ENCODE measurements at places on chromosomes 11 and 22.

- no peak for DNase-seq
Measured at GRCh38 chr11:7645206-7645605, 28.1 kb downstream of the CYB5R2 start.

DNA sequence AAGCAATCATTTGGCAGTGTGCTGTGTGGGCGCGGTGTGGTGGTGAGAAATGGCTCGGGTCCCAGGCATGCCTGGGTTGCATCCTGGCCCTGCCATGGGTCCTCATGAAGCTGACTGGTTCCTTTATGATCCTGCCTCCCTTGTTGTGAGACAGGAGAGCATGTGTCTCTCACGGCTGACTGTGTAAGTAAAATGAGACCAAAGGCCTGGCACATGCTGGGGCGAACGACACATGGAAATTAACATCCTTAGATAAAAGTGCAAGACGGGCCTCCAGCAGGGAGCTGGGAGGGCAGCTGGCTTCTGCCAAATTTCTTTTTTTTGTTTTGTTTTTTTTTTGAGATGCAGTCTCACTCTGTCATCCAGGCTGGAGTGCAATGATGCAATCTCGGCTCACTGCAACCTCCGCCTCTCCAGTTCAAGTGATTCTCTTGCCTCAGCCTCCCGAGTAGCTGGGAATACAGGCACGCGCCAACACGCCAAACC is 9.4 kb upstream of the FBLN1 start:
- DNase-seq: no peak

GRCh38 chr11:12806113-12806512 is 131.9 kb downstream of the TEAD1 start:
- DNase-seq: no peak

GRCh38 chr11:76524461-76524860 is 79.6 kb downstream of the EMSY start:
- DNase-seq: no peak

DNA sequence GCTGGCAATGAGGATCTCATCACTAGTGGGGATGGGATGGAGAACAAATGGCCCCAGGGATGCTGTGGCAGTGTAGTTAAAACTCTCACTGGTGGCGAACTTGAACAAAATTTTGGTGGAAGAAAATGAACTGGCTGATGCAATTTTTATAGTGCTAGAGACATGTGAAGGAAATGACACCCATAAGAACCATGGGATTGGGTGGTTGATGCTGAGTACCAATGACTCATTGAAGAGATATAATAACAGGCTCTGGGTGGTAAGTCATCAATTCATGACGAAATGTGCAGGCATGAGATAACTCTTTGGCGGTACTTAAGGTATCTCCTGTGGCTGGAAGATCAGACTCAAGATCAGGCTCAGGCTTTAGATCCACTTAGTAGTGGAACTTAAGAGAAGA is 172.9 kb upstream of the DDI1 start:
- no peak for DNase-seq

DNA sequence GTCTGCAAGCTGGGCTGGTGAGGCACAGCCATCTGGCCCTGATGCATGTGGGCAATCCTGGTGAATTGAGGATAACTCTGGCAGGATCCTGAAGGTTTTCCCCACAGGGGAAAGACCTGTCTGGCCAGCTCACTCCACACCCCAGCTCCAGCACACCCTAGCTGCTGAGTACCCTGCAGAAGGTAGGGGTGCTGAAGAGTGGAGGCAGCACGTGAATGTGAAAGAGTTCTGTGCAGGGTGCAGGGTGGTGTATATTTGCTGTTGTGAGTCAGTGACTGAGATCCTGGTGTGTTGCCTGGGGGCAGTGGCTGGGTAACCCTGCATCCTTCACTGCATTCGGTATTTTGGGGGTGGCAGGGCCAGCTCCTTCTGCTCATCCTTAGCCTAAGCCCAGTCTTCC is 22.4 kb downstream of the DGAT2 start:
- no peak for DNase-seq

- DNase-seq: no peak
Measured at GRCh38 chr11:3947061-3947460, 91.6 kb downstream of the STIM1 start.

DNA sequence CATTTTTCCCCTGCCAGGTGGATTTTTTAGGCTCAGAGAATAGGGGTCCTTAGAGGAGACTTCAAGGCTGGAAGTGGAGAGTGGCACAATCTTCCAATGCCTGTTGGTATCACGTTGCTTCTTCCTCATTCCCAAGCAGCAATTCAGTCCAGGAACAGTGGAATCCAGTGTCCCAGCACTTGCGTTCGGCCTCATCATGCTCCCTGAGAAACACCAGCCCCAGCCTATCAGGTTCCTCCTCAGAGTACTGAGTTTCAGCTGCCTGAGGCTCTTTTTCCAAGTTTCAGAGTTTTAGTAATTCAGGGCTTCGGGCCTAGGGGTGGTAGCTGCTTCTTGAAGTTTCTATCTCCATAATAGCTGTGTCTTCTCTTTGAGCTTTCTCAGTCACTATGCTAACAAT is 31.9 kb upstream of the NRGN start:
- DNase-seq: no peak

DNA sequence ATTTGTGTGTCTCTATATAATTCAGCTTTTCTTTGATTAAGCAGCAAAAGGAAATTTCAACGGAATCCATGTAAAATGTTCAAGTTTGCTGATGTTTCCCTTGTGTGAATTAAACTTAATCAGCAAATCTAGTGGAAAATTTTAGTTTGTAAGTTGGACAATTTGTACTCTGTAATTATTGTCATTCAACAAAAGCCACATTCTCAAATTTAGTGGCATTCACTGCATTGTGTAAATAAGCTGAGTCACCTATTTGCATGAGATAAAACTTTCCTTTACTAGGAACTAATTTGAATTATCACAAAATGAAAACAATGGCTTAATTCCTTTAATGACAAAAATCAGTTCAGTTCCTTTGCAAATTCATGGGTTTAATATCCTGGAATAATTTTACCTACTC is 784.2 kb upstream of the CCDC179 start:
- no peak for DNase-seq

DNA sequence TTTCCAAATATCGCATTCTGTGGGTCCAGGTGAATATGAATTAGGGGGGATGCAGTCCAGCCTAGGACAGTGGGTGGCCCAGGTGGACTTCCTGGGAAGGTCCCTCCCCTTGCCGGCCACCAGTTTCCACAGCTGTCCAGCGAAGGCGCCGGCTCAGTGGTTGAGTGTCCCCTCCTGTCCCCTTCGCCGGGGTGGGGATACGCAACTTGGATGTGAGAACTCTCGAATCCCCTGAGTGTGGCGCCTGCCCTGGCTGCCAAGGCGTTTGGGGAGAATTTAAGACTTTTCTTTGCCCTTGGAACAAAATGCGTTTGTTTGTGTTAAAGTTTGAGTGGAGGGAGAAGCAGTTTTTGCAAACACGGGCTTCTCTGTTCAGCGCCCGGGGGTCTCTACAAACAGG is 123.7 kb downstream of the KCNQ1OT1 start:
- DNase-seq: no peak

- DNase-seq: no peak
Measured at GRCh38 chr11:114366331-114367243, 33.7 kb downstream of the C11orf71 start.

DNA sequence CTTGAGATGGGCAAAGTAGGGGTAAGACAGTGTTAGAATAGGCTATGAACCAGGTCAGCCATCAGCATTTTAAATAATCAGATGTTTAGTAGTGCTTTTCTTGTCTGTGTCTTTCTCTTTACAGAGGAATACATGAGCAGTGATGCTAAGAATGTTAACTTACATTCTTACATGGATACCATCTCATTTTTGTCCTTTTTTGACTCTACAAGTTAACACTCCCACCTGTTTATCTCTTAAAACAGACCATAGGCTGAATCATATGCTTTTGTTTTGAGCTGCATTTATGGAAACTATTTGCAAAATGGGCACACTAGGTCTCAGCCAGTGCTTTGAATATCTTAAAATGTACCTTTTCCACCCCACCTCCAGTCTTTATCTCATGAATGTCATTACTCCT is 25.6 kb upstream of the ADSL start:
- no peak for DNase-seq

GRCh38 chr11:70539360-70540095 is 141.2 kb downstream of the CTTN start:
- no peak for DNase-seq

DNA sequence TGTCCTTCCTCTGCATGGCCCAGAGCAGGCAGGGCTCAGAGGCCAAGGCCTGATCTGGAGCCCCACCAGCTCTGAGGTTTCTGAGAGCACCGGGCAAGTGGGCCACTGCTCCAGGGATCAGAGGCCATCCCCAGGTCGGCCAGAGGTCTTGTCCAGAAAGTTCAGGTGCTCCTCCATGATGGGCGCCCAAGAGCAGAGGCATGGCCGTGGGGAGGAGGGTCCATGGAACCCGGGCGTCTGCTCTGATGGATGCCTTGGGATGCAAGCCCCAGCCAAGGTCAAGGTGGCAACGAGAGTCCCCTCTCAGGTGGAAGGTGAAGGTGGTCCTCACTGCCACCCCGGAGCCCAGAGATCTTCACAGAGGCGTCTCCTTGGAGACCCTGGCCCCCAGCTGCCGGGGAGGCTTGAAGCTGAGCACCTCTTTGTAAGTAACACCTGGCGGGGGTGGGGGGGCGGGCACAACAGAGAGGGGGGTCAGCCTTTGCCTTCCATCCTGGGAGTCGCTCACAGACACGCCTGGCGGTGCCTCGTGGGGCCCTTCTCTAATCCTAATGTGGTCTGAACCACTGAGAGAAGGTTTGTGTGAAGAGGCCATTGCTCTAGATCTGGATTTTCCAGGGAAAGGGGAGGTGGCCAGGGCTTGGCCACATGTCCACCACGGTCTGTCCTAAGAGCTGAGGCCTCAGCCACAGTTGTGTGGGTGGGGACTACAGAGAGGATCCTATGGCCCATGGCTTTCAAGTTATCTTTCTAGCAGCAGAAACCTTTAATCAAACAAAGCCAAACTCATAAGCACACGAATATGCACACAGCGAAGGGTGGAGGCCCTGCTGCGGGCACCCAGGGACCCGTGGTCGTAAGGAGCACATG is 2.2 kb upstream of the HDAC10 start:
- DNase-seq: no peak

- no peak for DNase-seq
Measured at GRCh38 chr11:130180896-130181294, 21.3 kb downstream of the ST14 start.

DNA sequence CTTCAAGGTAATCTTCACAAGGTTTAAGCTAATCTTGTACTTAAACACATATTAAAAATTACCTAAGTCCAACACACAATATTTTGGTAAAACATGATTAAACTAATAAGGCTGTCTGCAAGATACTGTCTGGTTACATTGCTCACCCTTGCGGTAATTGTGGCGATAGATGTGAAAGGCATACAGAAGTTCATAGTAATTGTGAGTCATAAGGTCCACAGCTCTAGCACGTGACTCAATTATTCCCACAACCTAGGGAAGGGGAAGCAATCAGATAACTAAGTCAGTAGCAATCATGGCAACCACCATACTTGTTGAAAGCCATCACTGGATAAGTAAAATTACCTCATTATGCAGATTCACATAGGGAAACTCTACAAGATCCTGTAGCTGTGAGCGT is 30.5 kb upstream of the FNBP4 start:
- DNase-seq: peak; percentile 27

- DNase-seq: no peak
Measured at GRCh38 chr11:128662076-128662475, 31.8 kb upstream of the FLI1 start.

DNA sequence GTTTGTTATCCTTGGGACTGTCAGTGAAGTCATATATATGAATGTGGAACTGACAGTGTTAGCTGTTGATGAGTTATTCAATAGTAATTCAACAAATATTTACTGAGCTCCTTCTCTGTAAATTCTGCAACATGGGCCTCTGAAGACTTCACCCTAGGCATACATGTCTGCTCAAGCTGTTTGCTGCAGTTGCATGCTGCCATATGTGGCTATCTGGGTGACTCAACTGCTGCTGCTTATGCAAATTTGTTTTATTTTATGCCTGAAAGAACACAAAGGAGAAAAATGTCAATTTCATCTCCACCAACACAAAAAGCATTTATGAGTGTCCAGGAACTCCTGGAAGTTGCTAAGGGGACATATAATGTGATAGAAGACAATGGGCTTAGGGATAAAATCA is 417.6 kb downstream of the AASDHPPT start:
- DNase-seq: no peak

DNA sequence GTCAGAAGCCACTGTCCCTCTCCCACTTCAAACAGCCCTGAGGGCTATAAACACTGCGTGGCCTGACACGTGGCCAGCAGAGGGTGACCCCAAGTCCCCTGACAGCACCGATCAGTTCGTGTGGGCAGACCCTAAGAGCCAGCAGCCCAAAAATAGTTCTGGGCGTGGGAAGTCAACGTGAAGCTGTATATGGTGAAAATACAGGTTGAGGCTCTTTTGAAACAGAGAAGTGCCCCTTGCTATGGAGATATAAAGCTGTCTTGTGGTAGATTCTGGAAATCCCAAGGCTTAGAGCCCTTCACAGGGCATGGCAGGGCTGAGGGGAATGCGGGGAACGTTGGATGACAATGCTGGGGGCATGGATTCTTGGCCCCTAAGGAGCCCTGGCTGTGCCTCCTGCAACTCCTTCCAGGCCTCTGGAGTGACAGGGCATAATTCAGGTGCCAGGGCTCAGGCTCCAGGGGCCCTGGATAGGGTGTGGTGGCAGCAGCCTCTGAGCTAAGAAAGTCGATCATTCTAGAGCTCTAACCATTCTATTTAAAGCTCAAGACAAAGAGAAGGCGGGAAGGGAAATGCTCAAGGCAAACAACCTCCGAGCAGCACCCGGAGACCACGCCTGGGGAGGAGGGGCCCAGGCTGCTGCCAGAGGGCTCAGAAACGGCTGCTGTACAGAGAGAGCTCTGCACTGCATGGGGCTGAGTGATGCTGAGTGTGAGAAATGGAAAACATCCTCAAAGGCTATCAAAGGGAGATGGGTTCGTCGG is 60.4 kb upstream of the CD5 start:
- peak; percentile 68 for DNase-seq

- DNase-seq: no peak
Measured at GRCh38 chr11:43789700-43790443, 90.8 kb upstream of the ALKBH3 start.

- no peak for DNase-seq
Measured at GRCh38 chr11:7577291-7578190, 63.7 kb downstream of the PPFIBP2 start.

GRCh38 chr11:16410479-16410878 is 54.1 kb upstream of the SOX6 start:
- DNase-seq: no peak

DNA sequence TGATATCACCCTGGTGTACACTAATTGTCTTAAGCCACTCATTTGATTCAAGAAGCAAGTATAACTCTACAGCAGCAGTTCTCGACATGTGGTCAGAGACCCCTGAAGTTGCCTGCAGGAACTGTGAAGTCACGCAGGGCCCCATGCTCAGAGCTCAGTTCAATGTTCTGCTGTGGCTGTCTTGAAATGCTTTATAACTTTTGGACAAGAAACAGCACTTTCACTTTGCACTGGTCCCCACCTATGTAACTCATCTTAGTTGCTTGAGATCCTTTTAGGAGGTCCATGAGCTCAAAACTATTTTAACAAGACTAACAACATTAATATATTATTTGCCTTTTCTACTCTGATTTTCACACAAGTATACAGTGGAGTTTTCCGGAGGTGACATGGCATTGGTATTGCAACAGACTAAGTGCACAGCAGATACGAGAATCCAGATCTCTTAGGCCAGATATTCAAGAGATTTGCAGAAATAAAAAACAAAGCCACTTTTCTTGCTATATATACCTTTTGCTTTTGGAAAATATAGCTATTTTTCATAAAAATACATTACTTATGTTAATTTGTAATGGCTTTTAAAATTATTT is 64.8 kb downstream of the PRR5L start:
- no peak for DNase-seq

Data from stimulated activated CD4-positive, alpha-beta T cell treated with anti-CD3 and anti-CD28 coated beads, Interleukin-12 subunit alpha, Interleukin-12 subunit beta, amount 100 ng/mL, for 24 hours (primary cell).